ENCODE measurements at places on chromosomes 2 and 18. TPM values are rescaled to one million over a fixed set of nuclear protein-coding genes. Genes with fewer than 3 reads are reported as not detected.

DNA sequence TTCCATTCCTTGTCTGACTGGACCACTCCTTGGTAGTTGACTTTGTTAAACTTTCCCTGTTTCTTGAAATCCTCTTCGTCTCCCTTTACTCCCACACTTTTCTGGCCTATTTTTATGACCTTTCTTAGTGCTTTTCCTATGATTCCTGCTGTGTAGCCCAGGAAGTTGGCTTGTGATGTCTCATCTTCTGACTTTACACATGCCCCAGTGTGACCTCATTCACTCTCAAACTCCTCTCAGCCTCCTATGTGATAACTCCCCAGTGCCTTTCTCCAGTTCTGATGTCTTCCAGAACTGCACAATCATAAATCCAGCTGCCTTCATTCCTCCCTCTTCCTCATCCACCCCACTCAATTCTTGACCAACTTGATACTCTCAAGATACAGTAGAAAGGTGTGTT is 407.6 kb downstream of the TGIF1 start:
- peak; percentile 92 for DNase-seq

DNA sequence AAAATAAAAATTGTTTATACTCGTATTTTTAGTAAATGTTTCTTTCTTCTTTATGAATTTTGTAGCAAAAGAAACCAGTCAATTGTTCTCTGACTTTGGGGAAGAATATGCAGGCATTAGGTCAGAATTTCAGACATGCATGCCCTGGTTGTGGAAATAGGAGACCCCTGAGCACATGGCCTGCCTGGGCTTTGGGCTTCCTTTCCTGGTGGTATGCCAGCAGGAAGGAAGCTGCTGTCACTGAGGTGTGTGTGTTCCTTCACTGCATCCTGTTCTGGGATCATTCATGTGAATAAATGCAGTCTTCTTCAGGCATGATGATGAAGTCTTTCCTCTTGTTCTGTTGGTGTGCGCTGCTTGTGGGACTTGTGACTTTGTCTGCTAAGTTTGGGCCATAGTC is 920.2 kb upstream of the VRK2 start:
- no peak for DNase-seq

- no peak for DNase-seq
Observed at GRCh38 chr2:172574965-172575364, 19.1 kb downstream of the PDK1 start.

DNA sequence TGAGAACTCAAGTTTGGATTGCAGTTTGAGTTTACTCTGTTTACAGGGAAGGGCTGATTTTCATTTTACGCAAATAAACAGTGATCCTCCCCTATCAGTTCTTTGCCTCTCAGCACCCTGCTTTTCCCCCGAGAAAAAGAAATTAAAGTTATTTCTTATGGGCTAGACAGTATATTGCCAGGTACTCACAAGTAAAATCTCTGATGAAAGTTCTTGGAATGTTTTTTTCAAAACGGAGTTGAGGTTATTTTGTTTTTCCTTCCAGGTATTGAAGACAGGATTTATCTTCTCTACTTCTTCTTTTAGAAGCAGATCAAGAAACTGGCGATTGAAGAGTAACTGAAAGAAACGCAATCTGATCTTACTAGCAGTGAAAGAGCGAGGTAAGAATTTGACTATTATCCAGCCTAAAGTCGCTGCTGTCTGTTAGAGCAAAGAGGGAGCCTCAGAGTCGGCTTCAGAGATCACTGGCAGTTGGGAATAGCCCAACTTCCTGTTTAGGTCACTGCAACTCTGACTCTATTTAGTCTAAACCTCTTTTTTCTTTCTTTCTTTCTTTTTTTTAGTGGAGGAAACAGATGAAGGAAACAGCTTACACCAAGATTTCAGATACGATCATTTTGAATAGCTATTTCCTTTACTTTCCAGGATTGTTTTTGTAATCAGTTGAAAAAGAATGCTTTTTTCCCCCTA is at the start of gene TFPI:
Gene TFPI (minus strand): TSS at position 425 of the 693 bp plus-strand sequence. CDS start 50,667 bp downstream, outside the sequence.
- peak; percentile 64 for DNase-seq

GRCh38 chr18:40653682-40654081 is 1301.4 kb upstream of the PIK3C3 start:
- no peak for DNase-seq

DNA sequence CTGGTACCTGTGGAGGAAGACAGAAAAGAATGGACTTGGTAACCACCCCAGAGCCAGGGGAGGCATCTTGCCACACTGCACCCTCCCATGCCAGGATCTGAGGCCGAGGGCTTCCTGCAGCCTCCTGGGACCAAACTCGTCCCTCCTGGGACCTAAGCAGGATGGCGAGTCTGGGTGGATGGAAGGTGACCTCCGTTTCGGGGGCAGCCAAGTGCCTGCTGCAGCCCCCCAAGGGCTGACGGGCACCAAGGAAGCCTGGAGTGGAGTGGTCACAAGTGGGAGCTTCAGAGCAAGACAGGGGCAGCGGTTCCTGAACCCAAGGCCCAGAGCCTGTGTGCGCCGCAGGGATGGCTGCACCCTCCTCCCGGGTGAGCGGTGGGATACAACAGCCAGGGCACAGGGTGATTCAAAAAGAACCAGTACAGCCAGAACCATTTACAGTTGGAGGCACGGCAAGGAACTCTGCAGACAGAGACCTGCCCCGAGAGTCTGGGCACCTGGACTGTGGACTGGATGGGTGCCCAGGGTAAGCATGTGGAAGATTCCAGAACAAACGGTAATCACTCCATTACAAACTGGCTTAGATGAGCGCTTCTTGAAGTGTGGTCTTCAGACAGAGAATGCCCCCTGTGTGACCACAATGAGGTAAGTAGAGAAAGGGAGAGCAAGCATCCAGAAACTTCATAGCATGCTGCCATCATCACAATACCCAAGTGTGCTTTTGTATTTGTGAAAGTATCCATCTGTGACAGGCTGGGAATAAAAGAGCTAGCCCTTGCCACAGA is 12.1 kb downstream of the HS1BP3 start:
- DNase-seq = no peak

DNA sequence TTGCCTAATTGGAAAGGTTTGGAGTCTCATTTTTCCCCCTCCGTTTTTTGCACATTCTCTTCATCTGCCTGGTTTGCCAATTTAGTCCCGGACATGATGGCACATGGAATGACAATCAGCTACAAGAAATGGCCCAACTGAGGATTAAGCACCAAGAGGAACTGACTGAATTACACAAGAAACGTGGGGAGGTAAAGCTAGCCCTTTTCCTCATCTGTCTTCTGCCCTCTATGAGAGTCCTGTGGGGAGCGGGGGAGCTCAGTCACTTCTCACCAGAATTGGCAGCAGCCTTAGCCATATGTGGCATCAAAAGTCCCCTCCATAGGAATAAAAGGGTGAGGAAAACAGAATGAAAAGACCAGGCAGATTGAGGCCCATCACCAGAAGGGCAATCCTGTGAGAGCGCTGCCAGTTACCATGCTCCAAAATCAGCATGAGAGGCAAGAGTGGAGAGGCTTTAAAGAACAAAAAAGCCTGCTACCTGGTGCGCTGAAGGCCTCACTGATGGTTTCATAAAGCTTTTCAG is 11.6 kb downstream of the ATG16L1 start:
- no peak for DNase-seq

Gene LYPD6B
- total RNA-seq = not detected

DNA sequence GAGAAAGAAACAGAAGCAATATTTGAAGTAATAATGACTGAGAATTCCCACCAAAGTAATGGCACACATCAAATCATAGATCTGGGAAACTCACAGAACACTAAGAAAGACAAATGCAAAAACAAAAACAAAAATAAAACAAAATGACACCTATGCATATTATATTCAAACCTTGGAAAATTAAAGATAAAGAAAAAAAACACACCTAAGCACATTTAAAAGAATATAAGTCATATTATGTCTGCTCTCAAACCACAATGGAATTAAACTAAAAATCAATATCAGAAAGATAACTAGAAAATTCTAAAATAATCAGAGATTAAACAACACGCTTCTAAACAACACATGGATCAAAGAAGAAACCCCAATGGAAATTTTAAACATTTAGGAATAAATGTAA is 59.7 kb upstream of the GALNT5 start:
- DNase-seq = no peak

DNA sequence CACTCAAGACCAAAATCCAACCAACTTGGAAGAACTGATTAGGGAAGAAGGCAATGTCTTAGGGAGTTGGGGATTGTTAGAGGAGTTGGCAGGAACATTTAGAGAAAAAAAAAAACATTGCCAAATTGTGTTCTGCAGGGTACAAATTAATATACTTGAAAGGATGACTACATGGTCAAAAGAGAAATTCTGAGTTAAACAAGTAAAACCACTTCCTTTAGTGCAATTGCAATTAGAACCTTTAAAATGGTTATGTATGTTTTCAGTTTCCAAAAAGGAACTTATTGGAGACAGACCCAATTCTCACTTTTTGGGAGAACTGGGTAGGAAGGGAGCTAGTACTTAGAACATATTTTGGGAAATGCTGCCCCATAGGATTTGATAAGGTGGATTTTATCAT is 137.9 kb downstream of the GPD2 start:
- DNase-seq = no peak
